ENCODE measurements at places on chromosomes 3 and 15.

GRCh38 chr3:10721101-10721500, 94.9 kb upstream of the SLC6A11 start:
- DNase-seq = no peak

DNA sequence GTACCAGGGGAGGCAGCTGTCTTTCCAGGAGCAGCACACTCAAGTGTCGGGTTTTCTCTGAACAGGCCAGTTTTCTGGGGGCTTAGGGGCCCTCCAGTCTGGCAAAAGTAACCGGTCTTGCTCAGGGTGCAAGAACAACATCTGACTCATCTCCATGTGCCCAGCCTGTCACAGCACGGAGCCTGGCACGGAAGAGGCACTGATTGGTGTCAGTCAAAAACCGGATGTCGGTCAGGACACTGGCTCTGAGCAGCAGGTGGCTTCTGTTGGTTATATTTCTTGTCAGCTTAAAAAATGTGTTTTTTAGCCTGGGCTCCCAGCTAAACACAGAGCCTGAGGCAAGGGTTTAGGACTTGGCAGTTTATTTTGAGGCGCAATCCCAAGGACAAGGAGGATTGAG, 139.9 kb downstream of the FBLN2 start:
- DNase-seq = no peak

DNA sequence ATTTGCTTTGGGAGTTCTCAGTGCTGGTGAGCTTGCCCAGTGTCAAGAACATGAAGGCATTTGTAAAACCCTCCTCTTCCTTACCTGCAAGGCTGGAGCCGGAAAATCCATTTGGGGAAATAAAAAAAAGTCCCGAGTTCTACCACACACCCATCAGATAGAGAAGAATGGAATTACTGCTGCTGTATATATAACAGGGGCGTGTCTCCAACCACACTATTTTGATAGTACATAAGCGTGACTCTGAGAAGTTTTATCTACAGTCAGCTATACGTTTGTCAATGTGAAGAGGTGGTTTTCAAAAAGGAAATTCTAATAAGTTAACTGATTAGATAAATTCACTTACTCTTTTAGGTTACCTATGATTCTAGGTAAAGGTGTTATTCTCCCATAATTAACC, 1.3 kb upstream of the CPA3 start:
- no peak for DNase-seq

GRCh38 chr15:101482526-101483371, 6.8 kb downstream of the PCSK6 start:
- no peak for DNase-seq

- no peak for DNase-seq
These were observed 18.8 kb downstream of the ATG7 start for GRCh38 chr3:11290743-11291680.

DNA sequence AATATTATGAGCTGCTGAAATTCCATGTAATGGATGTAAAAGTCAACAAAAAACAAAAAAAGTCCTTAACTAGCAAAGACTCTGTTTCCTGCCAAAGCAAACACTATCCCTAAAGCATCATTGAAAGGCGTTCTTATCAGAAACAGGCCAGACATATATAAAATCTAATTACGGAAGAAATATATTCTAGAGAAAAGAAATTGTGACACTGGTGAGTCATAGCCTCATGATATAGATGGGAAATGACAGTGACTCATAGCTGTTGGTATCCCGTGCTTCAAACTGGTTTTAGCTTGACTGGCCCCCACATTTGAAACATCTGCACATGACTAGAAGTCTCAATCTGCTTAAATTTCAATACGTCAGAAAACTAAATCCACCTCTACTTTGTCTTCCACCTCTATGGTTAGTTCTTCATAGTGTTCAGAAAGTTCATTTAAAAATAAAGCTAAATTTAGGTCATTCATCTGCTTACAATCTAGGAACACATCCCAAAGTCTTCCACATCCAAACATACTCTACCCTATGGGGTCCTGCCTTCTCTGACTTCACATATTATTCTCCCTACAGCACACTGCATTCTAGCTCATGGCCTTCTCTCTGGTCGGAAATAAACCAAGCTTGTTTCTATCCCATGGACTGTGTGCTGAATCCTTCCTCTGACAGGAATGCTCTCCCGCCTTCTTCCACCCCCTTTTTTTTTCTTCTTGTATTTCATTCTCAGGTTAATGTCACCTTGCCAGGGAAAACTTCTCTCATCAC, 456.3 kb upstream of the ARRDC4 start:
- no peak for DNase-seq

DNA sequence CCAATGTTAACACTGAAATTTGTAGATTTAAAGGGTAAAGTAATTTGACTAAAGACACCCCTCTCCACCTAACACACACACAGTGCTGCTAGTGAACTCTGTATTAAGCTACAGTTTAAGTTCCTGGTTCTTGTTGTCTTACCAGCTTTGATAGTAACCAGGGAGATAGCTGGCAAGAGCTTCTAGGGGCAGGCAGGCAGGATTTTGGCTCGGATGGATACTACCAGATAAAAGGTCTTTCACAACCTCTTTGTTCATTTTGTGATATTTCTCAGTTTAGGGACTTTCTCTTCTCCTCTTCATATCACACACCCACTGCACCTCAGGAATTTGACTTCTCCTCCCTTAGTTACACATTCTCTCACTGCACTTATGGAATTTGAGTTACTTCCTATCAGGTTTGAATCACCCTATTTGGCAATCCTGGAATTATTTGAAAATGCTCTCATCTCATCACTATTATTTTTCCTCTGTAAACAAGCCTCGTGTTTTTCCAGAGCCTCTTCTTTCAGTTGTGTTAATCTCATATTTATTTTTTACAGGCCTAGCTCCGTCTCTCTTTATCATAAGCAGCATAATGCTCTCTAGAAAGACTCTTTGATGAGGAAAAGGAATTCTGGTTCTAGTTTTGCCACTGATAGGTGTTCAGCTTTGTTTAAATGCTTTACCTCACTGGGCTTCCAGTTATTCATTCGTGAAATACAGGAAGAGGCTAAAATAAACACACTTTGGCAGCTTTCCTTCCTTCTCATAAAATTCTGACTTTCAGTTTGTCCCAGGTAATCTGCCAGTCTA, 23.0 kb upstream of the CLDN1 start:
- DNase-seq = no peak

DNA sequence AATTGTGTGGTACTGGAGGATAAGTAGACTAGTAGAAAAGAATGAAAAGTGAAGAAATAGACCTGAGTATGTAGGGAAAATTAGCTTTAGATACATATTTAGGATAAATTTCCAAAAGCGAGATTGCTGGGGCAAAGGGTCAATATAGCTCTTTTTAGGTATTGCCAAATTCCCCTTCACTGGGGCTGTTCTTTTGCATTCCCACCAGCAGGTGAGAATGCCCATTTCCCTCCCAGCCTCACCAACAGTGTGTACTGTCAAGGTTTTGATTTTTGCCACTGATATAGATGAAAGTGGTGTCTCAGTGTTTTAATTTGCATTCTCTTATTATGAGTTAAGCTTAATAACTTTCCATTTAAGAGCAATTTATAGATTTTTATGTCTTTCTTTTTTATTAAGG, 35.7 kb upstream of the BHLHE40 start:
- DNase-seq = no peak

DNA sequence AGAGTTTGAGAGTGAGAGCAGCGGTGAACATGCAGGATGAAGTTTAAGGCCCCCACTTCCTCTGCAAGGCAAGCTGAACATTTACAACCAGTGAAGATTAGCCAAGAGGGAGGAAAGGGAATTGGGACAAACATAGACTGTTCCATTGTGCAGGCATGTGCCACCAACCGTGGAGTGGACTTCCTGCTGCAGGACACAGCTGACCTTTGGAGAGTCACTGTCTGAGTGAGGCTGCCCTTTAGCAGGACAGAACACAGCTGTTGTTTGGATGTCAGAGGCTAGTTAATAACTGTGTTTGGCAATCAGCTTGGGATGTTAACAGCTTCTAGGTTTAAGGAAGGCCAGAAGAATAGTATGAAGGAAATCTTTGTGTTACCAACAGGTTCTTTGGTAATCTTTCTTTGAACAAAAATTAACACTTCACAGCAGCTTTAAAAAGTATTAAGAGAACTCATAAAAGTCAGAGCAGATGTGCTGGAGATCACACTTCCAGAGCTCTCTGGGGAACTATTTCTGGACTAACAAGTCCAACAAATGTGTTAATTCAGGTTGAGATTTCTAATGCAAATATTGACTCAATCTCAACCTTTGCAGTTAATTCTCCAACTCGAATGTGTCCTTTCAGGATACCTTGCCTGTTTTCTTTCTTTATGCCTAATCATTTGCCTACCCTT, 31.4 kb downstream of the CTDSPL start:
- no peak for DNase-seq

DNA sequence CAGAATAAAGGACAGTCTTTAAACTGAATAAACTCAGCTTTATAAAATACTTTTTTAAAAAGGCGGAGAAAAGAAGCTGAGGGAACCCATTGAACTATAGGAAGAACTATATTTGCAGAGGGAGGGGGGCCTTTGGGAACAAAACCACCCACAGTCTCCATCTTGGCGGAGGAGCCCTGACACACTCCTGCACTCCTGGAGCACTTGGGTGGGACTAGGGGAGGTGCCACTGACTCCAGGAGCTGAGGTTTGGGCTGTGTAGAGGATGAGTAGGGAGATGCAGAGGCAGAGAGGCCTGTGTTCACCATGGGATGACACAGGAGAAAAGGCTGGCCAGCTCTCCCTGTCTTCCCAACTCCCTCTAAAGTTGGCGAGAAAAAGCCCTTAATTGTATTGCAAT, 35.8 kb downstream of the IFT122 start:
- no peak for DNase-seq

GRCh38 chr3:183340222-183340621, 87.2 kb downstream of the B3GNT5 start:
- no peak for DNase-seq

GRCh38 chr3:152961323-152961722, 126.4 kb downstream of the P2RY1 start:
- DNase-seq = no peak

DNA sequence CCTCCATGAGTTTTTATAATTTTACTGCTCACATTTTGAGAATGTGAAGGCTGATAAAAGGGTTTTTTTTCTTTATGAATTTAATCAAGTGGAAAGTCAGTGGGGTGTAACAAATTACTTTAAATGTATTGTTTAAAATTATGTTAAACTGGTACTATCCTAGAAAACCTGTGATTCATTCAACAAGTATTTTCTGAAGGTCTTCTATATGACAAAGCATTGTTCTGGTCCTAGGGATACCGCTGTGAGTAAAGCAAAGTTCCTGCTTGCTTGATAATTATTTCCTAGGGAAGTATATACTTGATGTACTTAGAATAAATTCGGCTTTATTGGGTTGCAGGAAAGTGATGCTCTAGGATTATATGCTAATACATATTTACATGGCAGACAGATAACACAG, 152.8 kb upstream of the GOLGA6L4 start:
- DNase-seq = no peak

GRCh38 chr3:162130582-162130981, 634.0 kb downstream of the OTOL1 start:
- DNase-seq = no peak

DNA sequence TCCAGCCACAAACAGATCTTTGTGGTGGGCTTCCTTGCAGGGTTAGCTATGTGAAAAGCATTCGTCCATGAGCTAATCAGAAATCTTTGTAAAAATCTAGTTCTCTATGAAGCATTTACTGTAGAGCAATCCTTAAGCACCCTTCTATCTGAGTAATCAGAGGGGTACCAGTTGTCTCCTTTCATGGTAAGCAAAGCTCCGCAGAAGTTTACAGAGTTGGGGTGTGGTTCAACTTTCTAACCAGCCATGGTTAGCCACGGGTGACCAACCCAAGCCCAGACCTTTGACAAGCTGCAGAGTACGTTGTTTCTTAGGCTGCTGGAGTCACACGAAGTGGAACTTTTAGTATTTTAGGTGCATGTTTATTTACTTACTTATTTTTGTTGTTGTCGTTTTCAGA, 77.4 kb downstream of the FLNB start:
- DNase-seq = no peak

DNA sequence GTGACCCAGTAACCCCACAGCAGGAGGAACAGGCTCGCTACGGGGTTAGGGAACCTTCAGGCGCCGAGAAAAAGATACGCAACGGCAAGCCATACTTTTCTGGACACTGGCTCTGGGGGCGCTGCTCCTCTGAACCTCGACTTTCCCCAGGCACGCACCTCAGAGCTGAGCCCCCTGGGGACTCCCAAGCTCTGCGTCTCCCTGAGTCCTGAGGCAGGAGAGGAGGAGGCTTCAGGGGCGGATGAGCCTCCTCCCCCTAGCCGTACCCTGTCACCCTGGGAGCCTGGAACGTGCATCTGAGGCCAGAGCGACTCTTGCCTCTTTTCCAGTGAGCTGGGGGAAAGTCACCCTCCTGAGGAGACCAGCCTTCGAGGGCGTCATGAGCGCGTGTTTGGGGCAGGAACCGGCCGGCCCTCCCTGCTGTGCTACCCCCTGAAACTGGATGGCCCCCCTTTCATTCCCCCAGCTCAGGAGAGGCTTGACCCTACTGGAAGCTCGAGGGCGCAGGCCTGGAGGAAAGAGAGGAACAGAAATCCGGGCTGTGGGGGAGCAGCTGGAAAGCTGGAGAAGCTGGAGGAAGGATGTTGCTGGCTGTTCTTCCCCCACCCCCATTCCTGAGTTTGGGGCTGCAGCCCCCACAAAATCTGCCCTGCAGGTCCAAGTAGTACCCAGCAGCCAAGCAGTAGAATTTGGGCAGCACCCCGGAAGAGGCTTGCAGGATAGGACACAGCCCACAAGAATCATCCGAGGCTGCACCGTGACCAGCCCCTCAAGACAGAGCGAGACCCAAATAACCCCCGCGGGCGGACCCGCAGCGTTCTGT, 25.1 kb upstream of the POLG start:
- no peak for DNase-seq

DNA sequence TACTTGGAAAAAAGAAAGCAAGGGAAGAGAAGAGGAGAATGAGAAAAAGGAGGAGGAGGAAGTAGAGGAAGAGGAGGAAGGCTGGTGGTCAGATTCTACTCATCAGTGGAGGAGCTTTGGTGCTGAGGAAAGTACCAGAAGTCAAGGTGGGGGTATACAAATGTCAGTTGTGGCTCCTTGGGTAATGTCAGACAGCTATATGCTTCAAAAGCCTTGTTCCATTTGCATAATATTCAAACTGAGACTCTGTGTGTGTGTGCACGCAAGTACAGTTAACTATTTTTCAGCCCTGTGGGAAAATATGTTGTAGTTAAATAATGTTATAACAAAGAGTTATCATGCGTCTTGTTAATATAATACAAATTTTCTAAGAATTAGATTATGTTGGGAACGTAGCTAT, 609.7 kb downstream of the PDCD6IP start:
- DNase-seq = no peak
